ENCODE measurements at places on chromosomes 7 and 10.

DNA sequence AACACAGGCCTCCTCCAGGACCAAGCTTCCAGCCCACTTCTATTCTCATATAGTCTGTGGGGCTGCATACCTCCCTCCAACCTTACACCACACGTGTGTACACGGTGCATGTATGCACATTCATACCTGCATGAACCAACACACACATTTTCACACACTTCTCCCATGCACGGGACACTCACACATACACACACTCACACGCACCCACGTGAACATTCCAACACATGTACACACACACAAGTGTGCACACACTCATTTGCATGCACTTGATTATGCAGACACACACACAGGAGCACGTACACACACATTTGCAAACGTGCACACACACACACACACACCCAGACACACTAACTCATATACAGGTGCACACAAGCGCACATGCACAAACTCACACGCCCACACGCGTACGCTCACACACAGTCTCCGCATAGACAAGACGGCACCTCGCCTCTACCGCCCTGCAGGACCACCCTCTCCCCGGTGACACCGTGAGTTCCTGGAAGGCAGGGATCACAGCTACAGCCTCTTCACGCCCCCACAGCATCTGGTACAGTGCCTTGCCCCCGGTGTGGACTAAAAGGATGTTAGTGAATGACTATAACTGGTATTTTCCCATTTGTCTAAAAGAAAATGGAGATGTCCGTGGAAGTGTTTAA lies 263.8 kb downstream of the PTPRN2 start:
- DNase-seq, result no peak

GRCh38 chr10:93715345-93715744 lies 13.0 kb upstream of the FRA10AC1 start:
- no peak for DNase-seq

DNA sequence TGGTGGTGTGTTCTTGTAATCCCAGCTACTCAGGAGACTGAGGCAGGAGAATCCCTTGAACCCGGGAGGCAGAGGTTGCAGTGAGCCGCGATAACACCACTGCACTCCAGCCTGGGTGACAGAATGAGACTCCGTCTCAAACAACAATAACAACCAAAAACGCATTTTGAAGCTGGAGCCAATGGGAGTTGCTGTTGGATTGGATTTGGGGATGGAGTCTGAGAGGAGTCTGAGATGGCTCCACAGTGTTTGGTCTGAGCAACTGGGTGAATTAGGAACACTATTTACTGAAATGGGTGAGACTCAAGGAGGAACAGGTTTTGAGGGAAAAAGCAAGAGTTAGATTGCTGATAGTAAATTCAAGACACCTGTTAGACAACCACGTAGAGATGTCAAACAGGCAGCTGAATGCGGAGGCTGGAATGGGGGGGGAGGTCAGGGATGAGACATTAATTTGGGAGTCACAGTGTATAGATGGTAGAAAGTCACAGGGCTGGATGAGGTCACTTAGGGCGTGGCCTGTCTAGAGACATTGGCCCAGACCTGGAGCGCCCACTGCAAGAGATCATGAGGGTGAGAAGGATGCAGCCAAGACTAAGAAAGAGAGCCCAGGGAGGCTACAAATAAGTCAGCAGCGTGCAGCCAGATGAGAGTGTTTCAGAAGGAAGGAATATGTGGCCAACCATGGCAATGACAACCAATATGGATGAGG lies 56.4 kb downstream of the CYCS start:
- no peak for DNase-seq

- DNase-seq, result no peak
Observed at GRCh38 chr10:3848005-3848774, 63.2 kb upstream of the KLF6 start.

DNA sequence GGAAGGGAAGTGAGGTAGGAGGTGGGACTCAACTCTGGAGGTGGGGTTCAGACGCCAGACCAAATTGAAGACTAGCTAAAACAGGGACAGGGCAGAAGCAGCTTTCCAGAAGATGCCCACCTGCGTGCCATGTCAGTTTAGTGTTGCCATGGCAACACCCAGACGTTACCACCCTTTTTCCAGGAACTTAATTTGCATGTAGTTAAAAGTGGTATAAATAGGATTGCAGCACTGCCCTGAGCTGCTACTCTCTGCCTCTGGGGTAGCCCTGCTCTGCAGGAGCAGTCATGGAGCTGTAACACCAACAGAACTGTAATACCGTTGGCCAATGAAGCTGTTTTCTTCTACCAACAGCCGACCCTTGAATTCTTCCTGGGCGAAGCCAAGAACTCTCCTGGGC lies 93.8 kb downstream of the PRKCQ start:
- DNase-seq, result no peak

DNA sequence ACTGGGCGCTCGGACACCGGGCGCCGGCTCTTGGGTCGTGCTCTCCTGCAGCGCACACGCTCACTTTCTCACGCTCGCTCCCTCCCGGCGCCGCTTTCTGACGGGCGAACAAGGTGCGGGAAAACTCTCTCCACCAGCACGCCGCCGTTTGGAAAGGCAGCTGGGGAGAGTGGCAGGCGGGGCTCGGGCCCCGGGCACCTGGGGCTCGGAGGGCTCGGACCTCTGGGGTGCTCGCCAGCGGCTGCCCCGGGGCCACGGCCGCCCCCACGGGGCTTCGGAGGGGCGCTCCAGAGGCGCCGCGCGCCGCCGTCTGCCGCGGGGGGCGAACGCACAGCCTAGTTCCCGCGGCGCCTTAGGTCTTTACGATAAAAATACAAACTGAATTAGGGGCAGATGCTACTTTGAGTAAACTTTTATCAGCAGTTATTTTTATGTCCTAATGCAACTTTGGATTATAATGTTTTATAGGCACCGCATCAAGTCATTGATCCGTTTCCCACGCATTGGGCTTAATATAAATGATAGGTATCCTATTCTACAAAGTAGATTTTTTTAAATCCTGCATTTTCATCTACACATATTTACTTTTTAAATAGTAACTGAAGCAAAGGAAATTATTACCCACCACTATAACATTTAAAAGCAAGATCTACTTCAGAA lies 535 bp upstream of the EPC1 start:
- no peak for DNase-seq

GRCh38 chr7:15167912-15168311 lies 265.4 kb upstream of the DGKB start:
- no peak for DNase-seq

DNA sequence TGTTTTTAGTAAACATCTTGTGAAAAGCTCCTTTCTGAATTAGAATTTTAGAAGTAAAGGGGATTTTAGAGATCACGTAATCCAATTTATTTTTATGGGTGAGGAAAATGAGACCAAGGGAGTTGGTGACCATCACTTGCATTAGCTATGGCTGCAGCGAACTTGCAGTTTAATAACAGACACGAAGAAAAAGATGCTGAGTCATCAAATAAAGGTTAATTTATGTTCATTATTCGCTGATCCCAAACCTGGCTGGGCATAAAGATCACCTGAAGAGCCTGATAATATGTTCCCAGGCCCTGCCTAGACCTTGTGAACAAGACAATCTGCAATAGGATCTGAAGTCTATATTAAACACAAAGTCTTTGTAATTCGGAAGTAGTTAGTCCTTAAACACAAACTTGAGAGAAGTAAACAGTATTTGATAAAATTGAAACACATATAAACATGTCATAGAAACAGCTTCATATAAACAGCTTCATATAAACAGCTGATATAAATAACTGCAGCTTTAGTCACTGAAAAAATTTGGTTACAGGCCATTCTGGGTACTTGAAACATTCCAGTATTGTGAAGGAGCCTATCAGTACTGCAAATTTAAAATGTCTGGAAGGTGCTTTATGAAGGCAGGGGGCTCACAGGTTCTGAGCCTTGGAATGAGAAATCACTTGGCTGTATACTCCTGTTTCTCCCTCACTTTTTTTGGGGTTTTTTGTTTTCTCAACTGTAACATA lies 16.5 kb downstream of the GPR158 start:
- DNase-seq, result no peak

DNA sequence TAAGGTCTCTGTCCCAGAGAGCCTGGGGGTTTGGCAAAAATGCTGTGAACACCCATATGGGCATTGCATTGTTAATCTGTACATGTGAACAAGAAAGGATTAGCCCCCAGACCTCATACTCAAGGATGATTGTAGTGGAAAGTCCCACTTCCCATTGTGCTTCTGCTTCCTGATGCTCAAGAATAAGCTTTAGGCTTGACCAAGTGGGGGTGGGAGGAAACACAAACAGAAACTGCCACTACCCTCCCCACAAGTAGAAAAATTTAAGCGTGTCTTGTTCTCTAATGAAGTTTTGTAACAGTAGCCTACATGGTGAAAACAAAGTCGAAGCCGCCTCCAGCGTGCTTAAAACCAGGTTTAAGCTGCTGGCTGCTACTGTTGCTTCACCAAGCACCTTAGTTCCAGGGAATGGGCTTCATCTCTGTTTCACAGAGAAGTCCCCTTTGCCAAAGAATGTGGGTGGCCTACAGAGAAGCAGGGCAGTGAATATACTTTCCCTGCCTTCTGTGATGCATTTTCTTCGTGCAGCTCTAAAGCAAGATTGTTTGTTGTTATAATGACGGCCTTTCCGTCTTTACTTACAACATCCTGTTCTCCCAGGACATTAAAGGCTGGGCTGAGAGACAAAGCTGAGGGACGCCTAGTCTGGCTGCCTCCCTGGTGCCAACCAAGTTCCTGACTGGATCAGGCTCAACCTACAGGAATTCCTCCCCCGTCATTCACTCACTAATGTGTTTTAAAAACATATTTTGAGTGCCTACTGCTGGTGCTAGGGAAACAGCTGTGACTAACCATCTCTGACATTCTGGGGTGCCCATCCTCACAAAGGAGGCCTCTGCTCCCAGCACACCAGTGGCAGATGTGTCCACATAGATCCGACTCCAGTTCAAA lies 32.1 kb upstream of the CCSER2 start:
- DNase-seq, result no peak

GRCh38 chr7:23164846-23165245 lies 17.0 kb upstream of the NUP42 start:
- DNase-seq, result no peak

DNA sequence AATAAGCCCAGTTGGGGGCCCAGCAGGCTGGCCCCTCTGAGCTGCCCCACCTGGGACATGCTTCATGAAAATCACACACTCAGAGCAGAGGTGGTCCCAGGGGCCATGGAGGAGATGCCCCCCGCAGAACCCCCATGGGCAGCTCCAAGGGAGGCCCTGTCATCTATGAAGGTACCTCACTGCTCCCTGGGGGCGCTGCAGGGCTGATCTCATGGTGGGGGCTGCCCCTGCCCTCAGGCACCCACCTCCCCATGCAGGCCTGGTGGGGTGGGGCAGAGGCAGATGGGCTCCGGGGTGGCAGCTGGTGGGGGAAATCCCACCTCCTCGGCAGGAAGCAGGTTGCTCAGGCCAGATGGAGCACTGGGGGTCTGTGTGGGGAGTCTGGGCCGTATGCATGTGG lies 60.5 kb downstream of the YKT6 start:
- DNase-seq, result no peak

All from activated CD4-positive, alpha-beta memory T cell treated with anti-CD3 and anti-CD28 coated beads for 36 hours (primary cell).